Activated gamma-delta T cell treated with anti-CD3 and anti-CD28 coated beads, Interleukin-2, amount 50 U/mL, for 16 hours (primary cell): ENCODE measurements at places on chromosomes 3 and 15.
A peak's percentile ranks its signal among the peaks of the same experiment; 100 is the strongest.

- no peak for DNase-seq
Observed at GRCh38 chr3:121228971-121229370, 316.8 kb downstream of the POLQ start.

DNA sequence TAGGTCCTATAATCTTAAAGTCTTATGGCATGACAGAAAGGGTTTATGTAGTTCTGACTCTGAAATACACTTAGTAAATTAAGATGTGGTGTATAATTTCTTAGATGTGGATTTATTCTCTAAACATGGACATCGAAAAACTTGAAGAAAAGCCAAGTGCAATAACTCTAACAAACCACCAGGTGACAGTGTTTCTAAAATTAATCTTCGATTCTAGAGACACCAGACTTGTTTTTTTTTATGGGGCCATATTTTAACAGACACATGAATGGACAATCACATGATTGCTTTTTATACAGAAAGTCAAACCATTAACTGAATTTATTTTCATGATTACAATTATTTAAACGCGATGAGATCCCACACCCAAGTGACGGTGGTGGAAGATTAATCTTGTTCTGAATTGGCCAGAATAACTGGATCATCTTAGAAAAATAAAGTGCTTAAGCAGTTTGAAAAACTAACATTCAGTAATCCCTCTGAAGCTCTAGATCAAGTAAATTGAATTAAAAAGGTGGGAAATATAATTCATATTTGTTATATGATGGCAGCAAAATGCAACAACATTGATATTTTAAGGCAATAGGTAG is 305.1 kb downstream of the LSAMP start:
- DNase-seq: no peak

GRCh38 chr3:183287301-183287971 is 34.4 kb downstream of the B3GNT5 start:
- DNase-seq: no peak

DNA sequence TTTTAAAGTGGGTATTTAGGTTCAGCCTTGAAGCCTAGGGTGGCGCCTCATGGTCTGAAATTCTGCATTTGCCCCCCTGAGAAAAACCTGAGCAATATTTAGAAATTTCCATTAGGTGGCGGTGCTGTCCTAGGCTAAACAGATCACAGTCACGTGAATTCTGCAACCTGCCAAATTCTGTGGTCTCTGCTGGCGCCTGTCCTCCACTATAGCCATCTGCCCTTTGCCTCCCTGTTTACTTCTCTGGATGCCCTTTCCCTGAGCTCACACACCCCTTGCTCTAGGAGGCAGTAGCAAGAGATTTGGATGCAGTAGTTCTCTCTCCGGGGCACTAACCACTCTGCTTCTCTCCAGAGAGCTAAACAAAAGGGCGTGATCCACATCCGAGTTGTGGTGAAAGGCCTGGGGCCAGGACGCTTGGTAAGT is 9.1 kb downstream of the MRPS11 start:
- DNase-seq: no peak

DNA sequence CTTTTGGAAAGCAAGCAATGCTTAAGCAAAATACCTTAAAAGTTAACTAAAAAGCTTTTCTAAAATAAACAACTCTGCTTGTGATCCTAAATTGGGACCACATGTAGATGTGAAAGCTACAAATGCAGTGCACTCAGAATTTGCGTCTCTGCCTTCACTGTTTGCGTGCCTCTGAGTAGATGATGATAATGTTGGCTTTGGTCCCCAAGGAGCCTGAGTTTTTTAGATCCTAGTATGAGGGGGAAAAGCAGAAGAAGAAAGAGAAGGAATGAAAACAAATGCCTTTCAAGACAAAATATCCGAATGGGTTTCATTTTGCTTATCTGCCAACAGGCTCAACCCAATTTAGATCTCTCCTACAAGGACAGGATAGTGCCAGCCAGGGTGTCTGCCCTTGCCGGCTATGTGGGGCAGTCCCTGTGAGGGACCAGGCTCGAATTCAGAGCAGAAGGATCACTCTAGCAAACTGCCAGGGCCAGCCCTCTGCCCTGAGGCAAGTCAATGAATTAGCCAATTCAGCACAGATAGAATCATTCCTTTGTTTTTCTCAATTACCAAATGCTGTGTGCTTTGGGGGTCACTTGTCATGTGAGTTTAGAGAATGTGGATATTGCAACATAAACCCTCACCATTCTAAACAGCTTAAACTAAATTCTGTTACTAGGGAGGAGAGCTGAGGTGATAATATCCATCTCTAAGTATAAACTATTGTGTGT is 28.5 kb downstream of the SCG5 start:
- no peak for DNase-seq

DNA sequence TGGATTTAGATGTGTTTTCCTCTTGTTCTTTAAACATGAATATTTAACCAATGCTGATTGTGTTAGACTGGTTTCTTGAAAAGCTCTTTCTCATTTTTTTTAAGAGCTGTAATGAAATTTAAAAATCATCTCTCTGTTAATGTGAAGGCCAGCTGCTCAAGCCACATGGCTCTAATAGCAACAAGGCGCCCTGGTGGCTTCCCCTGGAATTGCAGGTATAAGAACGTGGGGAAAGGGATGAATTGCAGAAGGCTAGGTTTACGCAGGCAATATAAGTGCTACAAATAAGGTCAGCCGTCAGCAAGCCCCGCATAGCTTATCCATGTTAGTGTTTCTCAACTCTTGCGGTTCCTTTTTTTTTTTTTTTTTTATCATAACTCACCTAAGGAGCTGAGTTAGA is 108.5 kb downstream of the SAMMSON start:
- no peak for DNase-seq

- DNase-seq: no peak
Observed at GRCh38 chr15:38176155-38176554, 76.5 kb upstream of the SPRED1 start.

DNA sequence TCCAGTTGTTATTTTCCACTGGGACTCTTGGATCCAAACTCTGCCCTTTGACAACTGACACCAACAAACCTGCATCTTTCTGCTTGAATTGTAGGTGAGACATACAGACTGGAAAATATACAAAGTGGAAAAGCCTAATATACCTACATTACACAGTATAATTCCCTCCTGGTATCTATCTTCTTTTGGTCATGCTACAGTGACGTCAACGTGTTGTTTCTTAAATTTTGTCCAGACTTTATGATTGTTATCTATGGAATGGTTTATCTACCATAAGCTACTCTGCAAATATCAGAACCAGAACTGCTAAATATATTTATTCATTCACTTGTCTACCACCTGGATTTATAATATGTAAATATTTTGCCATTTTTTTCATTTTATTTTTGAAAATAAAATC is 264.3 kb upstream of the ZPLD1 start:
- no peak for DNase-seq

DNA sequence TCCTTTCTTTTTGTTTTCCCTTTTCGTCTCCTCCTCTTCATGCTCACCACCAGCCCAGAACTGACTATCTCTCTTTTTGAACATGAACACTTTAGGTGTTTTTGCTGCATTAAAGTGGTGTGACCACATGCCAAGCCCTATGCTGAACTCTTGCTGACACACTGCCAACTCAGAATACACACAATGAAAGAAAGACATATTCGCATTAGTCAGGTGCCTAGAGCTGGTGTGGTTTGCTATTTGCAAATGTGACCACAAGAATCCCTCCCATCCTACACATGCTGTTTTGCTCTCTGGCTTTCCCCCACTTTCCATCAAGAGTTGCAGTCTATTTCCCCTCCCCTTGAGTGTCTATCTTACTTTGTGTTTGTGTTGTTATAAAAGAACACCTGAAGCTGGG is 967.8 kb upstream of the CFAP20DC start:
- DNase-seq: peak; percentile 11

- no peak for DNase-seq
Observed at GRCh38 chr3:168249205-168249549, 153.5 kb upstream of the GOLIM4 start.

- DNase-seq: no peak
Observed at GRCh38 chr15:63481105-63481810, 23.1 kb upstream of the USP3 start.

DNA sequence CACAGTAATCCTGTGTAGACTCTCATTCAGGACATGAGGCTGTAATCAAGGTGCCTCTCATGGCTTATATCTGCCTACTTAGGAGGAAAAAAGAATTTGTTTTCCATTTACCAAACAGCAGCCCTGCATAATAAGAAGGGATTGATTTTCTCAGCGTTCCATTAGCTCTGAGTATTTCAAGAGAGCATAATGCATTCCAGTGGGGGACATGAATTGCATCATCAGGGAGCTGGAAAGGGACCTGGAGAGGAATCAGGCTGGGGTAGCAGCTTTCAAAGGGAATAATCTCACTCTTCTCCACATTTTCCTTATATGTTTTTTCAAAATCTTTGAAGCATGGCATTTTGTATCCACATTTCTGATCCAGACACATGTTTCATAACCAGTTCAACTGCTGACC is 150.6 kb upstream of the ANKRD28 start:
- no peak for DNase-seq

GRCh38 chr3:13098192-13098988 is 25.2 kb upstream of the IQSEC1 start:
- DNase-seq: no peak

- no peak for DNase-seq
Observed at GRCh38 chr3:122409446-122409845, 6.4 kb downstream of the WDR5B start.

DNA sequence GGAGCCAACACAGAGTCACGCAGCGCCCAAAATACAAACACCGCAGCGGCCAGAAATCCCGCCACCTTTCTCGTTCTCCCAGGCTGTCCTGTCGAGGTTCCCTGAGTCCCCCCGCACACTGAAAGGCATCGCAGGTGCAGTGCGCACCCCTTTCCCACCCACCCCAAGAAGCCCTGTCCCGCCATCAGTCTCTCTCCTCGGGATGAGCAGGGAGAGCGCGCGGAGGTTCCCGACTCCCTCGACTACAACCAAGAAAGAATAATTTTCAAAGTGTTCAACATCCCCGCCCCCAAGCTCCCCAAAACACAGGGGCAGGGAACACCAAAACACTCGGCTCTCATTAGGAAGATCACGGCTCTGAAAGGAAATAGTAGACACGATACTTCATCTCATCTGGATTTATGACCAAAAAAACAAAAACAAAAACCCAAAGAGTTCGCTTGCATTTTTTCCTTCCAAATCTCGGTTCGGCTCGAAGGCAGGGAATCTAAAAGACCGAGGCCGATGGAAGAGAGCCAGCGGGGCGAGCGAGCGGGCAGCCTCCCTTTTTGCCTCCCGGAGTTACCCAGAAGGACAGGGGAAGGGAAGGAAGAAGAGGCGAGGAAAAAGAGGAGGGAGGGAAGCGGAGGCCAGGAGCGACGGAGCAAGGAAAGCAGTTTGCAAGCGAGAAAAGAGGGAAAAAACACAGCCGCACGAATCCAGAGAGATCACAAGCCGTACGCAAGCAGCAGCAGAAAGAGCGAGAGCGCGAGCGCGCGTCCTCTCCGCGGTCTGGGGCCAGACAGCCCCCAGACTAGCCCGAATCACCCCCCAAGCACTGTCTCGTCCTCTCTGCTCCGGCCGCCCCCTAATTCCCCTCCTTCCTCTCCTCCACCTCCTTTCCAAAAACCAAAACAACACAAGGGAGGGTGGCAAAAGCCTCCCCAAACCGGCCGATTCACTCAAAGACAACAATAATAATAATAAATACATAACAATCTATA is 808 bp downstream of the BCL6 start:
- no peak for DNase-seq

DNA sequence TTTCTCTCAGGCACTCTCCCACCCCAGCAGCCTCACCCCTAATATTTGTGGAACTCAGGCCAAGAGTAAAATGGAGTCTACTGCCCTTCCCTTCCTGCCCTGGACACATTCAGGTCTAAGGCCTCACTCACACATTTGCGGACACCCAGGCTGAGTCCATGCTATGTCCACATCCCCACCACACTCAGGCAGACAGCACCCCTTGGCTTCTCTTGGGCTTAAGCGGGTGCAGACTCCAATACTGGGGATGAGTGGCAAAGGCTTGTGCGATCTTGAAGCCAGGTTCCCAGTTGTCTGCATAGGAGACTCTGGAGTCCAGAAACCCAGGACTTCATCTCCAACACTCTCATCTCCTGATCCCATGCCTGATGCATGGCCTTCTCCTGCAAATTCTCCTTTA is 17.5 kb upstream of the CFAP100 start:
- DNase-seq: no peak

DNA sequence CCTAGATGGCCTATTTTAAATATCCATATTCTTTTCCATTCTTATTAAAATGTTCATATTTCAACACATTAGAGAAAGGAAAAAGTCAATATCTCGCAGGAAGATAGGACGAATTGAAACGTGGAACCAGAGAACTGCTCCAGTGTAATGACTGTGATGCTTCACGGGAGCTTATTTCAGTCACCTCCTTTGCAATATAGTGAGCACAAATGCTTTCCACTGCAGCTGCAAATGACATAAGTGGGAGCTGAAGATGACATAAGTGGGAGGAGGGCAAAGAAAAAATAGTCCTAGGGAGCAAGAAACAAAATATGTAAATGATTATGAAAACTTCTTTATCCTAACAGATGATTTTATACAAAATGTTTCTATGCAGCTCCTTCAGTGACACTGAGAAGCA is 324.1 kb downstream of the ZNF385D start:
- DNase-seq: no peak

- DNase-seq: no peak
Observed at GRCh38 chr3:25751725-25752124, 31.5 kb downstream of the NGLY1 start.

DNA sequence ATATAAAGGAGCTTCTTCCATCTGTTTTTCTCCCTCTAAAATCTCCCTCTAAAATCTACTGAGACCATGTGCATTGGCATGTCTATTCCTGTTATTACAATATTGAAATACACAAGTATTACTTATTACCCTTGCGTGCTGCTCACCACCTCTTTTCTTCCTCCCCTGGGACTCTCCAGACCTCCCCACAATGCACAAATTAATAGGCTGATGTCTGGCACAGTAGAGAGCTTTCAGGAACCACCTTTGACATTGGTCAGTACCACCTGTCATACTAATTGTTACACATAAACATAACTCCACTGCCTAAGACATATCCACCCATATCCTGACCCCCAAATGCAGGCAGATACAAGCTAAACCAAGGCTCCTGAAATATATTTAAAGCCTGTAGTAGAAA is 722.6 kb downstream of the FHIT start:
- no peak for DNase-seq

DNA sequence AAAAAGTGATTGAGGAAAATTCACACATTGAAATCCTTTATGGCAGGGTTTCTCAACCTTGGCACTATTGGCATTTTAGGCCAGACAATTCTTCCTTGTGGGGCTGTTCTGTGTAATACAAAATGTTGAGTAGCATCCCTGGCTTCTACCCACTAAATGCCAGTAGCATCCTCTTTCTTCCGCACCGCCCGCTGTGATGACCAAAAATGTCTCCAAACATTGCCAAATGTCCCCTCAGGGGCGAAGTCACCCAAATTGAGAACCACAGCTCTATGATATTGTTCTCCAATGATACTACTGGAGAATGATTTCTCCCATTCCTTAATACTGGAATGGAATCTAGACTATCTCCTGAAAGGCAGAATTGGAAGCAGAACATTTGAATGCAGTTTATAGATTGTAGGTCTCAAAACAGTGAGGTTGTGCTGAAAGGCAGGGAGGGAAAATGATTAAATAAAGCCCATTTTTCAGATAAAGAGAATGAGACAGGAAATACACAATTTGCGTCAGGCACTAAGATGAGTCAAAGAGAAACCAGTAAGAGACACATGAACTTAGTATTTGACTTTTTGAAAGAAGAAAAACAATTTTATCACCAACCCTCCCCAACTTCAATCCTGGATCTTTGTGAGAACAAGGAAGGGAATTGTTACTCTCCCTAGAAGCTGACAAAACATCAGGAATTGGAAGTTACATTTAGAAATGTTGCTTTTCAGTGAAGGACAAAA is 101.6 kb upstream of the TNIK start:
- DNase-seq: no peak

GRCh38 chr3:147129665-147130064 is 276.7 kb downstream of the ZIC4 start:
- DNase-seq: no peak
